ENCODE measurements at places on chromosomes 12 and 14.

DNA sequence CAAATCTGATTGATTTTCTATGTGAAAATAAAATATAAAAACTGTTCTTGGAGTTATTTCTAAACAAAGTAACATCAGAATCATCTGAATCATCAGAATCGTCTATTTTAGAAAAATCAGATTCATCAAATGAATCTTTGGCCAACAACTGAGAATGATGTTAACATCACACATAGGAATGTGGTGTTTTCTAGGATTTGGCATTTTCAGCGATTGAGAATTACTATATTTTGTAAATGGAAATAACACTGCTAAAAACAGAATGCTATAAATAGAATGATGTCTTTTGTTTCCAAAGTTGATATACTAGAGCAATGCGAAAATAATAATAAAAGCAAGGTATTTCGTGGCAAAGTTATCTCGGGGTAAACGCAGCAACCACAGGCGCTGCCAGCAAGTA, 73.9 kb upstream of the EVL start:
- DNase-seq = no peak
- no peak overlapping the region for H3K27ac ChIP-seq
- no peaks in the 10 kb centered on the region for H3K4me1 ChIP-seq

DNA sequence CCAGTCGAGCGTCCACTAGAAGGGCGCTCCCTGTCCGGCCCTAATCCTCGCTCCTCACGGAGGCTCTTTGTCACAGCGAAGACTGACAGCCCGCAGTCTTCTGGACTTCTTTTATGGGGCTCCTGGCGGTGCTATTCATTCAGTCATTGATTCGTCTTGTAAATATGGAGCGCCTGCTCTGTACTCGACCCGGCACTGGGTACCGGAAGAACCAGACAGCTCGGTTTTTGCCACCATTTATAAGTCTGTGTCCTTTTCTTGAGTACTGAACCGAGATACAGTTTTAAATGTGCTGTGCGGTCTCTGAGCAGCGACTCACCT, 570 bp downstream of the DMAC2L start:
- peak overlapping the region; percentile 84 for H3K4me3 ChIP-seq
- H3K36me3 ChIP-seq = no peaks in the 10 kb centered on the region
- H3K4me1 ChIP-seq = peaks cover 6% of the 10 kb centered on the region
- H3K27me3 ChIP-seq = no peaks in the 10 kb centered on the region
- H3K27ac ChIP-seq = peak overlapping the region; percentile 74

- no peaks in the 10 kb centered on the region for H3K4me1 ChIP-seq
- H3K36me3 ChIP-seq = no peaks in the 10 kb centered on the region
- no peaks in the 10 kb centered on the region for H3K27me3 ChIP-seq
- no peak for DNase-seq
- no peak overlapping the region for H3K27ac ChIP-seq
- H3K4me3 ChIP-seq = no peak overlapping the region
Observed at GRCh38 chr12:83474369-83474768, 787.7 kb downstream of the TMTC2 start.

DNA sequence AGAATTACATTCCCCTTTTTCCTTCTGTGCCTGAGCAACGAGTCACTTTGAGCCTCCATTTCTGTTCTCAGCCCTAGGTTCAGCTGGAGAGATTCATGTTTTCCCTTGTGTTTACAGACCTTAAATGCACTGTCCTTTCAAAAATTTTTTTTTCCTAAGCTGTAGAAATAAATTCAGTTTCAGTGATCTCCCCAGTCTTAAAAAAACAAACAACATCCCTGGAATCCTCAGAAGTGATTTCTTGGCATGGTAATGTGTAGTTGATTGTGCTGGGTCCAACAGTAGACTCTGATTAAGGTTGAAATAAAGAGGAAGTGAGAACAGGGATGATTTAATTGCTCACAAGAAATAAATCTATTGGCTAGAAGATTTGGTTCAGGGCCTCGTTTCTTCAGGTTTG, 89.3 kb downstream of the NTN4 start:
- H3K4me1 ChIP-seq = peaks cover 22% of the 10 kb centered on the region
- H3K36me3 ChIP-seq = no peaks in the 10 kb centered on the region
- no peak for DNase-seq
- peaks cover 69% of the 10 kb centered on the region for H3K27me3 ChIP-seq
- H3K27ac ChIP-seq = no peak overlapping the region

DNA sequence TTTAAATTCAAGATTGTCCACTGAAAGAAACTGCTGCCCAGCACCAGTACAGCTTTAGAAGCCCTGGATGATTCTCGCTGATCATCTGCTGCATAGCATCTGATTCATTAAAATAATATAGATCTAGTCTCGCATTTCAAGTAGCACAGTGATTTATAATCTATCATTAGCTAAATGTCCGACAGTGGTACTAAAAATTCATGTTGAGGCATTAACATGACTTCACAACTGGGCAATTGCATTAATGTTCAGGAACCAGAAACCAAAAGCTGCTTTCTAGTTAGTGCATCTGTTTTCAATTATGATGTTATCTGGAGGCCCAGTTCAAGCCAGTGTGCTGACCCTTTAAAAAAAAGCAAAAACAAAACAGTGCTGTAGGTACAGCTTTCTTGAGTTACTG, 1987.2 kb upstream of the SEL1L start:
- H3K27me3 ChIP-seq = no peaks in the 10 kb centered on the region
- H3K27ac ChIP-seq = no peak overlapping the region
- no peaks in the 10 kb centered on the region for H3K36me3 ChIP-seq
- no peaks in the 10 kb centered on the region for H3K4me1 ChIP-seq
- H3K4me3 ChIP-seq = no peak overlapping the region
- DNase-seq = no peak

DNA sequence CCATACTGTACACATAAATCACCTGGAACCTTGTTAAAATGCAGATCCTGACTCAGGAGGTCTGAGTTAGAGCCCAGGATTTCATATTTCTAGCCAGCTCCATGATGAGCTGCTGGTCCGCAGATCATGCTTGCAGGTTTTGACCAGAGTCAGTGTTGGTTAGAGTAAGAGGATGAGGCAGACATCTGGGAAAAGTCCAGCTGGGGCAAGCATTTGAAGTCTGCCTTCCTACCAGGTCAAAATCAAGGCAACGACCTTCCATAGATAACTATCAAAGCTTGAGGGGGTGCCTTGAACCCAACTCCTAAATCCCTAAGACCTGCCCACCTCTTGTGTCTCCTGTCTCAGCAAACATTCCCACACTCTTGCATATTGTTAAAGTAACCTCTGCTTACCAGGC, 9.2 kb downstream of the OAS2 start:
- no peaks in the 10 kb centered on the region for H3K27me3 ChIP-seq
- H3K36me3 ChIP-seq = no peaks in the 10 kb centered on the region
- peaks cover 13% of the 10 kb centered on the region for H3K4me1 ChIP-seq
- peak overlapping the region; percentile 56 for H3K27ac ChIP-seq
- H3K4me3 ChIP-seq = no peak overlapping the region

DNA sequence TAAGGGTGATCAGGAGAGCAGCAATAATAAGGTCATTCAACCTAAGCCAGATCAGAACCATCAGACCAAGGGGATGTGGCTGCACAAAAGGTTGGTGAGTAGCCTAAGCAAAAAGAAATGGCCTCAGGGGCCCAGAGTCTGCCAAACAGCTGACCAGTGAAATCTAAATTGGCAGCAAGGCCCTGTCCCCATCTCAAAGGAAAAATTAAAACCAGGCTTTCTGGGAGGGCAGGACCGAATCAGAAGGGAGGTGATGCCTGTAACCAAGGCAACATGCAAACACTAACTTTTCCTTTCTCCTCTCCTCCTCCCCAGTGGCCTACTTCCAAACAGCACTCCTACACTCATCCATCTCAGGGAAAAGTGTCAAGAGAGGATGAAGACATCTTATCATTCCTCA, 256.4 kb downstream of the NUAK1 start:
- no peak overlapping the region for H3K4me3 ChIP-seq
- no peaks in the 10 kb centered on the region for H3K4me1 ChIP-seq
- no peak overlapping the region for H3K27ac ChIP-seq

DNA sequence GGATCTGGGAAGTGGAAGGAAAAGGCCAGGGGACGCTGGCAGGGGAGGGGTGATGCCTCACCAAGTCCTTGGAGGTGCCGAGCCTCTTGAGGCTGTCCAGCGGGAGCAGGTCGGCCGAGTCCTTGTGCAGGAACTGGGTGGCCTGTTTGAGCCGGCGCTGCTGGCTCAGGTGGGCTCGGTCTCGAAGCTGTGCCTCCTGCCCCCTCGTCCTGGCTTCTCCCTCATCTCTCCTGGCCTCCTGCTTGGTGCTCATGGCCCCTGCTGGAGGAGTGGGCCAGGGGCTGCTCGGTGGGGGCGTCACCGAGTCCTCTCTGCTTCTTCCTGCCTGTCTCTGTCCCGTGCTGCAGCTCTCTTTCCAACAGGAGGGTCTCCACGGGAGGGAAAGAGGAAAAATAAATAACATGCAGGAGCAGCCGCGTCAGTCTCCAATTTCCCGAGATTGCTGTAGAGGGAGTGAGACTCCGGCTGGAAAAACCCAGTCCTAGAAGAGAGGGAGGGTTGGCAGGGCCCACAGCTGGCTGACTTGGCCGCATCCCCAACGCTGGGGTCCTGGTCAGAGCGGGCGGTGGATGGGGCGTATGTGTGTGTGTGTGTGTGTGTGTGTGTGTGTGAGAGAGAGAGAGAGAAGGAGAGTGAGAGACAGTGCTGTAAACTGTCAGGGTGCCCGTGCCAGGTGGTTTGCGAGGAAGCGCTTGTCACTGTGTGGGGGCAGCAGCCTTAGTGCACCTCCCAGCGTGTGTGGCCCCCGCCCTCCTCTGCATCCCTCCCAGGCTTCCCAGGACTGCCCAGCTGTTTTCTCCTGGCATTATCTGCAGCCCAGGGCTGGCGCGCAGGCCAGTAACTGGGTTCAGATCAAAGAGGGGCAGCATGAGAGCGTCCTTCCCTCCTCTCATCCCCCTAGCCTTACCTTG, at the start of gene NRIP2:
Gene NRIP2 (minus strand): TSS at position 455 of the 911 bp plus-strand sequence. CDS start 52 bp downstream, at position 403.
- H3K27me3 ChIP-seq = no peaks in the 10 kb centered on the region
- no peaks in the 10 kb centered on the region for H3K36me3 ChIP-seq
- DNase-seq = no peak
- no peak within 1 kb of the TSS for H3K27ac ChIP-seq

DNA sequence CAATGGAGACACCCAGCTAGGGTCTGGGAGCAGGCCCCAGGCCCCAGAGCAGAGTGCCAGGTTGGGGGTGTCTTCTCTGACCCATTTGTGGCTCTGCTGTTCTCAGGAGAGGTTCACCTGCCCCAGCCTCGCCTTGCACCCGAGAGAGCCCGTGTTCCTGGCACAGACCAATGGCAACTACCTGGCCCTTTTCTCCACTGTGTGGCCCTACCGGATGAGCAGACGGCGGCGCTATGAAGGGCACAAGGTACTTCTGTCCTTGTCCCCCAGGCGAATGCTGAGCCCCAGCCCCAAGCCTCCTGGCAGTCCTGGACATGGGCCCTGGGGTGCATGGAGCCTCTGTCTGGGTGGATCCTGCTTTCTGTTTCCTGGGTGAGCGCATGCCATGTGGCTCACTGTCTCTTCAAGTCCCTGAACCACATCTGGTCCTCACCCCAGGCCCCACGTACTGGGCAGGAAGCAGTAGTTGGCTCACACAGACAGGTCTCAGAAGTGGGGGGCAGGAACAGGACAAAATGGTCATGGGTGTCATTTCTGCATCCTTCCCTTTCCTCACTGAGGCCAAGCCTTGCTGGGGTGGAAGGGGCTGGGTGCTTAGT, 58.2 kb downstream of the BEGAIN start:
- no peaks in the 10 kb centered on the region for H3K27me3 ChIP-seq
- no peak overlapping the region for H3K27ac ChIP-seq
- H3K36me3 ChIP-seq = no peaks in the 10 kb centered on the region
- no peak overlapping the region for H3K4me3 ChIP-seq
- DNase-seq = no peak

- H3K4me1 ChIP-seq = no peaks in the 10 kb centered on the region
- H3K36me3 ChIP-seq = no peaks in the 10 kb centered on the region
- DNase-seq = no peak
- H3K27ac ChIP-seq = no peak overlapping the region
- H3K27me3 ChIP-seq = no peaks in the 10 kb centered on the region
Observed at GRCh38 chr12:82182601-82183190, 175.5 kb downstream of the CCDC59 start.

- no peak overlapping the region for H3K4me3 ChIP-seq
- H3K36me3 ChIP-seq = no peaks in the 10 kb centered on the region
- DNase-seq = no peak
- H3K4me1 ChIP-seq = no peaks in the 10 kb centered on the region
Observed at GRCh38 chr12:117417004-117417403, 55.6 kb upstream of the NOS1 start.

DNA sequence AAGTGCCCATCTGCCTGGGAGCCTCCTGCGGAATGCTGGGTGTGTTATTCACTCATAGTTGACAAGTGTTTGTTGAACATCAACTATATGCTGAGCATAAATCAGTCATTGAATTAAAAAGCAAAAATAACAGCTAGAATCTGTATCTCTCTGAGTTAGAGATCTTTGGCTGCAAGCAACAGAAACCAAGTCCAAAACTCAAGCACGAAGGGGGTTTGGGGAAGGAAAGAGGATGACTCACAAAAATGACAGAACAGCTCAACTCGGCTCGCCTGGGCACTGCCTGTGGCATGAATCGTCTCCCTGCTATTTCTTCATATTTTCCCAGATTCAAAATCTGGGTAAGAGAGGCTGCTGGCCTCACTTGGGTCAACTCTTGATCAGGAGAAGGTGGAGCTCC, 72.6 kb upstream of the NCOR2 start:
- H3K27ac ChIP-seq = no peak overlapping the region
- no peaks in the 10 kb centered on the region for H3K27me3 ChIP-seq
- no peaks in the 10 kb centered on the region for H3K36me3 ChIP-seq
- no peaks in the 10 kb centered on the region for H3K4me1 ChIP-seq
- no peak overlapping the region for H3K4me3 ChIP-seq

DNA sequence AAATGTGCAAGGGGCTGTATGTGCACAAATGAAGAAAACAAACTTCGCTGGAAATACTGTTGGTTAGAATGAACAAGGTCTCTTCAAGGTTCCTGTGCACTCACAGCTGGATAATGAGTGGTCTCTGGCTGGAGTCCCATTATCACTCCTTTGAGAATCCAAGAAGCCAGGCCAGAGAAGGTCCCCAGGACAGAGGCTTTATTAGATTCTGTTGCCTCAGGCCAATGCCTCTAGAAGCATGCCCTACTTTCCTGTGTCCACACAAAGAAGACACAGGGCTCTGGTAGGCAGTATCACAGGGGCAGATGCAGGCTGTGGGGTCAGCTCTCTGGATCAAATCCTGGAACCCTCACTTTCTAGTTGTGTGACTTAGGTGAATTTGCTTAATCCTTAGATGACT, 384.7 kb downstream of the GRIN2B start:
- H3K36me3 ChIP-seq = no peaks in the 10 kb centered on the region
- no peak overlapping the region for H3K4me3 ChIP-seq
- H3K27me3 ChIP-seq = no peaks in the 10 kb centered on the region
- DNase-seq = no peak
- no peaks in the 10 kb centered on the region for H3K4me1 ChIP-seq

All from MM.1S (cell line).